ENCODE measurements at places on chromosomes 12 and 14.

DNA sequence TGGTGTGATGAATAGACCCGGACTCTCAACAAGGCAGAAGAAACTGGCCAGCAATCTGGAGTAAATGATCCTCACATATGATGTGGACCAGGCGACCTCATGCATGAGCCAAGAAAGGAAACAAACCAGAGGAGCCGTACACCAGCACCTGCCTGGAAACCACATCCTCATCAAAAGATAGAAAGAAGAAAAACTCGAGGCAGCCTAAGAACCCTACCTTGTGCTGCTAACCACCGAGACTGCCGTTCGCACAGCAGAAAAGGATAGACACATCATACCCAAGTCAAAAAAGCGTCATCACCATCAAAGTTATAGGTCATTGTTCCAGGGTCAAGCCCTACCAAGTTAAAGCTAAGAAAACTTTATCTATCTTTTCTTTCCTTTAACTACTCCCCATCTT lies 66.7 kb downstream of the RESF1 start:
- no peak for DNase-seq

- no peak for DNase-seq
Observed at GRCh38 chr12:38555620-38556591, 239.3 kb downstream of the ALG10B start.

DNA sequence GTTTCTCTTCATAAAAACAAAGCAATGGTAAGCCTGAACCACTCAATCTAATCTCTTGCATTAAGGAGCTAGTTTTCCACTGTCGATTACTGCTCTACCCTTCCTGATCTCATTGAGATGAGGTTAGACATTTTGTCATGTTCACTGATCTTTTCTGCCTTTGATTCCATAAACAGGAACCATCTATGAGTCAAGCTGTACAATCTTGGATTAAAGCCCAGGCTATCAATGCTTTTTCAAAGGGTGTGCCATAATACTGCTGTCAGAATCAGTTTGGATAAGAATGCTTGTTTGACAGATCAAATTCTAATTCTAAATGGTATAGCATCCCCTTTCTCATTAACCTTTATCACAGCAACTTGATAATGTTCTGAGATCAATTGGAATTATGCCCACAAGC lies 16.1 kb downstream of the GRIP1 start:
- no peak for DNase-seq

GRCh38 chr12:19646599-19646998 lies 207.3 kb downstream of the AEBP2 start:
- DNase-seq = no peak

DNA sequence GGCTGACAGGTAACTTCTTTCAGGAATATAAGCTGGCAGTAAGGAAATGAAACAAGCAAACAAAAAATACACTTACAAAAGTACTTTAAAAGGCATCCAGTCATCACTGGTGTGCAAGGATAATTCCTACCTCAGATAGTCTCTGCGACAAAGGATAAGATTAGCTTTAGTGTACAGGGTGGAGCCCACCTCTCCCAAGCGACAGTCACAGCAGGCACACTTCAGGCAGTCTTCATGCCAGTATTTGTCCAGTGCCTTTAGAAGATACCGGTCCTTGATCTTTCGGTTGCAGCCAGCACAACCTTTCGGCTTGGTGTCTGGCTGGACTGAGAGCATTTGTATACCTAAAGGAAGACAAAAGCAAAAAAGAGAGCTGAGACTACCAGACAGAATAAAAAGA lies 5.4 kb downstream of the LMO3 start:
- no peak for DNase-seq

DNA sequence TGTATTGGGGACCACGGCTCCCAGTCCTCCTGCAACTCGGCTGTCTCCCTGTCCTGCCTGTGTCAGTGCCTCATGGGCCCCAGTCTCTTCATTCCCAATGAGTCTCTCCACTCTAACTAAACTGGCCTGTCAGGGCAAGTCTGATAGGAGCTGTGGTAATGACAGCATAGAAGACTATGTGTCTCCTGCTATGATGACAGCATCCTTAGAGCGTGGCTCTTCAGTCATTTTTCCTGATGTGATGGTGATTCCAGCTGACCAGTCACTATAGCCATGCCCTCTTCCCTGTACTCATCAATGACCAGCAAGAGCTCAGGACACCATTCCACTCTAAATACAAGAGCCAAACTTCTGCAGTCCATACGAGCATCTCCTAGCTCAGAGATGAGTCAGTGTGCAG lies 339.8 kb downstream of the PCNX1 start:
- DNase-seq = no peak

- DNase-seq = no peak
Observed at GRCh38 chr12:15280930-15281329, 41.4 kb upstream of the PTPRO start.

- peak; percentile 92 for DNase-seq
Observed at GRCh38 chr14:67694791-67695393, 672 bp downstream of the RDH11 start.

GRCh38 chr12:113788020-113788856 lies 177.9 kb downstream of the RBM19 start:
- DNase-seq = no peak

DNA sequence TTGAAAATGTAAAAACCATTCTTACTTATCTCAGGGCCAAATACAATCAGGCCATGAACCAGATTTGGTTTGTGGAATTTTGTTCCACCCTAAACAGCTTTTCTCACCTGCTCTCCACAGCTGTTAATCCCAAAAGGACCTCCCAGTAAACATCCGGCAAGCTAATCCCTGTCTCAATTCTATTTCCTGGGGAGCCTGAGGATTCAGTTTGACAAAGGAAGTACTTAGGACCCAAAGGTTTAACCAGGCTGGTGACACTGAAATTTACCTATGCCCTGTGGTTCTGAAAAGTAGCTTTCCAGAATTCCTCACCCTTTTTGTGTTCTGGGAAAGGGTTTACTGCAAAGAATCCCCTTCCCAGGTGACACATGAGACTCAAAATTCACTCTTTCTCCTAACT lies 15.0 kb downstream of the CAPZA3 start:
- DNase-seq = no peak

DNA sequence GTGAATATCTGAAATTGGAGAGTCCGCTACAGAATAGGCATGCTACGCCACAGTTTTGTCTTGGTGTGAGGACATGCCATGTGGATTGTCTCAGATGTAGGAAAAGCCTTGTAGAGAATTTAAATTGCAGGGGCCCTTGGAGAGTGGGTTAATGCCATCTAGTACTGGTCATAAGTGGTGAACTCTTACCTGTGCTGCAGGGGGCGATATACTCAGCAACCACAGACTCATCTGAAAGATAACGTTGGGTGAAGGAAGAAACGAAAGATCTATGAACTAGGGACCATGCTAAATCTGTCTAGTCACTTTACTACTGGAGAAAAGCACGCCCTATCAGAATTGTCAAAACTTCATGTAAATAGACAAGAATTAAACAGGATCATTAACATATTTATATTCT lies 33.7 kb upstream of the A2M start:
- no peak for DNase-seq

GRCh38 chr14:71362920-71363584 lies 455.8 kb downstream of the PCNX1 start:
- peak; percentile 90 for DNase-seq

All from muscle of leg (tissue), 16 donors.